Tibial artery (tissue), 4 donors: ENCODE measurements at places on chromosomes 2 and 18.
A peak's percentile ranks its signal among the peaks of the same experiment; 100 is the strongest.

- H3K27me3 ChIP-seq: no peaks in the 10 kb centered on the region
- peak overlapping the region; percentile 23 for H3K27ac ChIP-seq
- H3K36me3 ChIP-seq: no peaks in the 10 kb centered on the region
- H3K4me3 ChIP-seq: peak overlapping the region; percentile 9
- peaks cover 33% of the 10 kb centered on the region for H3K4me1 ChIP-seq
Measured at GRCh38 chr2:201235860-201236811, 24.2 kb upstream of the CASP8 start.

- peak overlapping the region; percentile 86 for H3K27ac ChIP-seq
- DNase-seq: no peak
- H3K36me3 ChIP-seq: no peaks in the 10 kb centered on the region
- peaks cover 33% of the 10 kb centered on the region for H3K4me1 ChIP-seq
- no peaks in the 10 kb centered on the region for H3K27me3 ChIP-seq
Measured at GRCh38 chr2:216701544-216701943, 6.2 kb upstream of the IGFBP5 start.

GRCh38 chr2:224377751-224378700, 23.9 kb downstream of the FAM124B start:
- no peak overlapping the region for H3K27ac ChIP-seq
- H3K4me3 ChIP-seq: no peak overlapping the region
- DNase-seq: no peak
- H3K27me3 ChIP-seq: no peaks in the 10 kb centered on the region
- H3K4me1 ChIP-seq: no peaks in the 10 kb centered on the region

DNA sequence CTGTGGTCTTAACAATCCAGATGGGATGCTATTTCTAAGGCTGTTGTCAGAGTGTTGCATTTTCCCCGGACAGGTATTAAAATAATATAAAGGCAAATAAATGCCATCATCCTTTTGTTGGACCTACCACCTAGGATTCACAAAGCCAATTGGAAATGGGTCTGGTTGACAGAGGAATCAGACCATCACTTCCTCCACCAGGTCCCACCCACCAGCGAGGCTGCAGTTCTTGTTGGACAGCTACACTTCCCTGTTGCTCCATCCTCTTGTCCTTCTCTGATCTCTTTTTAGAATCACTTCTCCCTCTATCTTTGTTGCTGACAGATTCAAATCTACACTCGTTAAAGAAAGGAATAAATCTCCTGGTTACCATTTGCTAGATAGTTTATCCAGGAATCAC, 1.1 kb downstream of the TMEM169 start:
- no peak overlapping the region for H3K4me3 ChIP-seq
- no peak for DNase-seq
- no peak overlapping the region for H3K27ac ChIP-seq
- H3K4me1 ChIP-seq: no peaks in the 10 kb centered on the region
- no peaks in the 10 kb centered on the region for H3K36me3 ChIP-seq
- no peaks in the 10 kb centered on the region for H3K27me3 ChIP-seq

DNA sequence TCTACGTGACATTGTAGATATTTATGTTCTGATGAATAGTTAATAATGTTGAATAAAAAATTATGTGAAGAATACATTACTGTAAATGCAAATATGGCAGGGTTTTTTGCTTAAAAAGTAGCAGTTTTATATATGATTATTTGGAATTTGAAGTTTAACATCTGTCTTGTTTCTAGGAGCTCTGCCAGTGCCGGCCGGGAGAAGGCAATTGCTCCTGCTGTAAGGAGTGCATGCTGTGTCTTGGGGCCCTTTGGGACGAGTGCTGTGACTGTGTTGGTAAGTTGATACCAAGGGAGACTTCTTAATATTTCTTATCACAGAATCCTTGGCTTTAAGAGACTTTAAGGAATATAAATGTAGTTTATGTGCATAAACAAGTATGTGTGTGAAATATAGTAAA, 25.2 kb downstream of the TWSG1 start:
- no peaks in the 10 kb centered on the region for H3K4me1 ChIP-seq
- peak overlapping the region; percentile 10 for H3K27ac ChIP-seq
- no peak overlapping the region for H3K4me3 ChIP-seq
- H3K36me3 ChIP-seq: no peaks in the 10 kb centered on the region

- no peaks in the 10 kb centered on the region for H3K36me3 ChIP-seq
- H3K27me3 ChIP-seq: no peaks in the 10 kb centered on the region
- DNase-seq: no peak
- peaks cover 50% of the 10 kb centered on the region for H3K4me1 ChIP-seq
- H3K4me3 ChIP-seq: no peak overlapping the region
Measured at GRCh38 chr2:71938659-71939587, 208.7 kb downstream of the CYP26B1 start.

DNA sequence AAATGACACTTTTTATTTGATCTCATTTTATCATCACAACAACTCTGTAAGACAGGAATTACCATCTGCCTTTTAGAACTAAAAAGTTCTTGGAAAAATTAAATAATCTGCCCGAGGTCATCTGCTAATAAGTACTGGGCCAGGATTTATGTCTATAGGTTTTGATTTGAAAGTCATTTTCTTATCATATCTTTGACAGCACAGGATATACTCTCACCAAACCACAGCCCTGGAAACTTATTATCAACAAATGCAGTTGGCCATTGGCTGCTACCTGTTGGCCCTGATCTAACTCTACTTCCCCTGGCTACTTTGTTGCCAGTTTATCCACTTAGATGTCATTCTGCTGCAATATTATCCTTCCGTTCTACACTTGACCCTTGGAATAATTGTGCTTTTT, 354.6 kb downstream of the RAD51AP2 start:
- no peak for DNase-seq
- no peaks in the 10 kb centered on the region for H3K27me3 ChIP-seq
- H3K36me3 ChIP-seq: no peaks in the 10 kb centered on the region
- H3K27ac ChIP-seq: no peak overlapping the region
- no peaks in the 10 kb centered on the region for H3K4me1 ChIP-seq

- H3K36me3 ChIP-seq: no peaks in the 10 kb centered on the region
- no peak for DNase-seq
- H3K4me3 ChIP-seq: no peak overlapping the region
- H3K27ac ChIP-seq: no peak overlapping the region
- peaks cover 8% of the 10 kb centered on the region for H3K4me1 ChIP-seq
Measured at GRCh38 chr18:29087616-29088246, 910.8 kb upstream of the CDH2 start.

- H3K4me3 ChIP-seq: no peak overlapping the region
- peaks cover 15% of the 10 kb centered on the region for H3K27me3 ChIP-seq
- peaks cover 19% of the 10 kb centered on the region for H3K4me1 ChIP-seq
- no peak for DNase-seq
- H3K27ac ChIP-seq: no peak overlapping the region
Measured at GRCh38 chr2:219001577-219002394, 8.6 kb upstream of the CRYBA2 start.

DNA sequence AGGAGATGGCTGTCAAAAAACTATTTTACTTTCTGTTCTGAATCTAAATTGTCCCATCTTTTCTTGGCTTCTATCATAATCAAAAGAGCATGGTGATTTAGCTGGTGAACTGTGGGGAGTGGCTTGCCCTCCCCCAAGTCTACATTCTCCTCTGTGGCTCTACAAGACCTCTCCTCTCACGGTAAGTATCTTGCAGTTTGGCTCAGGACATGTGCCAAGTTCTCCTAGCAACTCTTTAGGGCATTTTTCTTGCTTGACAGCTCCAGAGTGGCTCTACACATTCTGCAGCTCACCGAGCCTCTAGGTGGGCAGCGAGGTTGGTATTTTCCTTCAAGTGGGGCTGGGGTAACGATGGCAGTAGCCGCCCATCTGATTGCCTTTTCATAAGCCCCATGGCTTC, 29.1 kb downstream of the SLC4A5 start:
- H3K27ac ChIP-seq: no peak overlapping the region

DNA sequence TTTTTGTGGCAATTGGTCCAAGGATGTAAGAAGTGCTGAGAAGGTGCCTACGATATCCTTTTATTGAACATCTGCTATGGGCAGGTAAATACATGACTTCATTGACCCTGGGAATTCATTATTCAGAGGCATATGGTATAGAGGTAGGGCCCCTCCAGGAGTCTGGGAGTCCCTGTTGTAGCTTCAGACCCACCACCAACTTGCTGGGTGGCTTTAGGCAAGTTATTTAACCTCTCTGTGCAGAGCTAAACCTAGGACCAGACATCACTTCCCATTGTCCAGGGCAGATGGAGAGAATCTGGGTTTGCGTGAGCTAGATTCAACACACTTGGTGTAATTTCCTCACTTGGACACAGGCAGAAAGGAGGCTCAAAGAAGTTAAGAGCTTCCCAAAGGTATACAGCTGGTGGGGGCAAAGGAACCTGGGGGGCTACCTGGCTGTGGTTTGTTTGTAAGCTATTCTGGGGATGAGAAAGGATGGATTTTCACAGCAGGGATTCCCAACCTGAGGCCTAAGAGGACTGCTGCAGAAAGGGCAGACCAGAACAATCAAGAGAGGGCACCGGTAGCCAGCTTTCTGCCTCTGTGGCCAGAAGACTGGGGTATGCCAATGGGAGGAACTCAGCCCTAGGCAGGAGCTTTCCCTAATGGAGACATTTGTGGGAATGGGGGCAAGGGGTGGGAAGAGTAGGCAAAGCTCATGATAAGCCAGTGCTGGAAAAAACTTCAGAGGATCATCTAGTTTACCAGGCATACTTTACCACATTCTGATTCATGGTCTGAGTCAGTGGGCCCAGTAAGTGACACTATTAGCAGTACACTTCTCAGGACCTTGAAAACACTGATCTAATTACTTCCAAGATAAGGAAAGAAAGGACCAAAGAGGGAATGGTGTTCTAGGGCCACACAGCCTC, 102.7 kb upstream of the SMAD2 start:
- peaks cover 7% of the 10 kb centered on the region for H3K36me3 ChIP-seq
- H3K27ac ChIP-seq: no peak overlapping the region
- H3K4me1 ChIP-seq: peaks cover 12% of the 10 kb centered on the region
- no peak overlapping the region for H3K4me3 ChIP-seq
- no peaks in the 10 kb centered on the region for H3K27me3 ChIP-seq

DNA sequence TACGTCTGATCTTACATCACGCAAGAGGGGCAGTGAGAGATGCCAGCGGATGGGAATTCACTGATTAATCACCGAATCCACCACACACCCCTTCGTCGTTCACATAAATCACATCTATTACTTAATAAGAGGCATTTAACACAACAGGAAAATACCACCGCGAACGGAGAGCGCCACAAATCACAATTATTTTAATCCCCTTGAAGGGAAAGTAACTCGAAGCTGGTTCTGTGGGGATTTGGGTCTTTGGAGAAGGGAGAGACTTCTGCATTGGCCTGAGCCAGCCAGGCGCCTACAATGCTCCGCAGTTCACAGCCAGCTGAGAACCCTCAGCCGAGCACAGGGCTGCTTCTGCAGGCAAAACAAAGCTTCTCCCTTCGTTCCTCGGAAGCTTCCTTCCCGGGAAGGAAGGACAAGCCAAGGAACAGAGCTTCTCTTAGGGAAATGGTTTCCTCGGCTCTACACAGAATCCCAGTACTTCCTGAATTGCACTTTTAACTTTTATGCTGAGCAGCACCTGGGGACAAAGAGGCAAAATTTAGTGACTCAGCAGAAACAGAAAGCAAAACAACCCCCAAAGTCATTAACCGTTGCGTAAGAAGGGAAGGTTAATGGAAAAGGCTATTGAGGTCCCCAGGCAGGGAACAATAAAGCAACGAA, at the start of gene LRP1B:
Gene LRP1B (minus strand): TSS at position 7 of the 660 bp plus-strand sequence. CDS start 287 bp downstream, outside the sequence.
- H3K27me3 ChIP-seq: no peaks in the 10 kb centered on the region
- H3K4me3 ChIP-seq: peak within 1 kb of the TSS; percentile 45
- H3K4me1 ChIP-seq: no peaks in the 10 kb centered on the region

DNA sequence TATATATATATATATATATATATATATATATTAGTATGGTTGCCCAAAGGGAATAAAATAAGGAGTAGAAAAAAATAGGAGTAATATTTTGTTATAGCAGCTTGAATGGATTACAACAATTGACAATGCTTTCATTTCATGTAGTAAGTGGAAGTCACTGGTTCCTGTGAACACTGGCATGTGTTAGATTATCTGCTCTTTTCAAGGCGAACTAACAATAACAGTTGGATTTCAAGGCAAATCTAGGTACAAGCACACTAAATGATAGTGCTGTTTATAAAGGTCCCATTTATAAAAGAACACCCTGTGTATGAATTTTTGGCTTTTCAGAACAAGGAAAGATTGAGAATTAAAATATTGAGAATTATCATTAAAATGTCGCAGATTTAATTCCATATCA, 1535.7 kb downstream of the LRP1B start:
- H3K36me3 ChIP-seq: no peaks in the 10 kb centered on the region
- no peaks in the 10 kb centered on the region for H3K4me1 ChIP-seq
- DNase-seq: no peak
- no peaks in the 10 kb centered on the region for H3K27me3 ChIP-seq
- H3K4me3 ChIP-seq: no peak overlapping the region
- H3K27ac ChIP-seq: no peak overlapping the region

DNA sequence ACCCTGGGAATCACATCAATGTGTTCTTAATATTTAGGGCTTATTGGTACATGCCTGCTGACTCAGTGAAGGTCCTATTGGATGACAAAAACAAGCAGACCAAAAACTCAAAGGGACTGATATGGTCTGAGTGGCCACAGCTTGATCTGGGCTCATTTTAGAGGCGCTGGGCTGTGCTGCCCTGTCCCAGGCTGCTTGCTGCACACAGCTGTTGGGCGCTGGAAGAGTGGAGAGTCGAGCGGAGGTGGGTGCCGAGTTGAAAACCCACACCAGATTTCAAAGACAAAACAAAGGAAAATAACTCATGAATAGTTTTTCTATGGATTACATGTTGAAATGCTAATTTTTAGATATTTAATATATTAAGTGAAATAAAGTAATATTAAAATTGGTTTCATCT, 68.5 kb downstream of the LONRF2 start:
- H3K4me1 ChIP-seq: no peaks in the 10 kb centered on the region
- no peak overlapping the region for H3K27ac ChIP-seq
- H3K27me3 ChIP-seq: no peaks in the 10 kb centered on the region

- H3K27ac ChIP-seq: no peak overlapping the region
- no peak overlapping the region for H3K4me3 ChIP-seq
- H3K4me1 ChIP-seq: peaks cover 25% of the 10 kb centered on the region
Measured at GRCh38 chr2:12556762-12557161, 160.0 kb upstream of the TRIB2 start.

DNA sequence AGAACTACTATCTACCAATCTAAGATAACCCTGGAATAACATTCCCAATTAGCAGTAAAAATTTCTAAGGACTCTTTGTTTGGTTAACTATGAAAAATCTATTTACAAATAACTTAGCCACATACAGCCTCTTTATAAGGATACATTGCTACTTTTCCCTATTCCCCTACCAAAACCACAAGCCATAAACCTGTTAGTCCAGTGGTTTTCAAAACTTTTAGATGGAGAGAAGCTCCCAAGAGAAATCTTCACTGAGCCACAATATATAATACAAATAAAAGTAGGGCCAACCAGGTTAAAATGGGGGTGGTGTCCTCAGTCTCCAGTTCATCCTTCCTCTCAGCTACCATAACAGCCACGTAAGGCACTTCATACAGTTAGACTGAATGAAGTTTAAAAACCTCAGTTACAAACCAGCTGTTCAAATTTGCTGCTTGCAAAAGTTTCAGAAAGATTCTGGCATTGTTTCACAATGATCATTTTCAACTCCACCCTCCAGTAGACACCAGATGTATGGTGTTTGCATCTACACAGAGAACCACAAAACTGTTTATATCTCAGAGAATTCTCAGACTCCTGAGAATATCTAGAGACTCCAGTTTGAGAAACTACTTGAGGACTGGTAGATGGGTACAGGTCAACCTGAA, 26.0 kb downstream of the SOS1 start:
- H3K4me3 ChIP-seq: no peak overlapping the region
- DNase-seq: no peak
- no peak overlapping the region for H3K27ac ChIP-seq
- no peaks in the 10 kb centered on the region for H3K4me1 ChIP-seq
- H3K36me3 ChIP-seq: no peaks in the 10 kb centered on the region

- H3K27me3 ChIP-seq: no peaks in the 10 kb centered on the region
- peaks cover 56% of the 10 kb centered on the region for H3K4me1 ChIP-seq
- no peaks in the 10 kb centered on the region for H3K36me3 ChIP-seq
- peak overlapping the region; percentile 42 for H3K27ac ChIP-seq
- H3K4me3 ChIP-seq: no peak overlapping the region
- DNase-seq: no peak
Measured at GRCh38 chr2:37586663-37587317, 84.7 kb downstream of the CDC42EP3 start.
